ENCODE measurements at places on chromosomes 2 and 18.
A peak's percentile ranks its signal among the peaks of the same experiment; 100 is the strongest.

DNA sequence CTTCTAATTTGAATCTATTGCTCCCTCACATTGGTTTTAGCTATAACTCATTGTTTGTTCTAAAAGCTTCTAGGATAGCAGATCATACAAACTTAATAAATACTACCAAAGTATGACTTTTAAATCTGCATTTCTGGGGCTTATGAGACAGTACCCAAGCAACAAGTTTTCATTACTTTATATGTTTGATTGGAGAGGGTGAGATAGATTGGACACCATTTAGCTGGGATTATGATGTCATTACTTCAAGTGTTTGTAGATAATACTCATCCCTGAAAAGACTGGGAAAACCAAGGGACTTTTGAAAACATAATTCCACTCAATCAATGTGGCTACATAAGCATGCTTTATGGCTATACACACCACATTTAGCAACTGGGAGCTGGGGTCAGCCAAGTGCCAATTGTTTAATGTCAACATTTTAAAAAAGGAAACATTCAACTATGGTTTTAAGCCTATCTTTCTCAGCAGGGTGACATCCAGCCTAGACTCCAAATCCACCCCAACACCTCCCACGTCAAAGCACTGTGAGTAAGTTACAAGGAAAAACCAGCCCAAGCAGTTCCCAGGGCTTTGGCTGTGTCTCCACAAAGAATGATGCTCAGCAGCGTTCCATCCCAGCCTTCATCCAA is 119.9 kb downstream of the ETAA1 start:
- no peak for DNase-seq

DNA sequence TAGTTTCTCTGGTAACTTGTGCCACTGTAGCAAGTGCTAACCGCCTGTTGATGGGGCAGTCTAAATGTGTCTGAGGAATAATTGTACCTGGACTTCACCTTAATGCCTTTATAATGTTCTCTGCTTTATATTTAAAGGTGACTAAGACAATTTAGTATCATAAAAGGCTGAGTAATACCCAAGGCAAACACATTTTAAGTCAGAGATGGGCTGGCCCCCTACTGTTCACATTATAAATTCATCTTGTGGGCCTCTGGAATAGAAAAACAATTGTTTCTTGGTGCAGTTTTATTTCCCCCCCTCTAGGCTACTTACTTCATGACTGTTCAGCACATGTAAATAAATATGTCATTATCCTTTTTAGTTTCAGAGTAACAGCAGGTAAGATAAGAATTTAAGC is 559.3 kb upstream of the PIK3C3 start:
- no peak for DNase-seq

DNA sequence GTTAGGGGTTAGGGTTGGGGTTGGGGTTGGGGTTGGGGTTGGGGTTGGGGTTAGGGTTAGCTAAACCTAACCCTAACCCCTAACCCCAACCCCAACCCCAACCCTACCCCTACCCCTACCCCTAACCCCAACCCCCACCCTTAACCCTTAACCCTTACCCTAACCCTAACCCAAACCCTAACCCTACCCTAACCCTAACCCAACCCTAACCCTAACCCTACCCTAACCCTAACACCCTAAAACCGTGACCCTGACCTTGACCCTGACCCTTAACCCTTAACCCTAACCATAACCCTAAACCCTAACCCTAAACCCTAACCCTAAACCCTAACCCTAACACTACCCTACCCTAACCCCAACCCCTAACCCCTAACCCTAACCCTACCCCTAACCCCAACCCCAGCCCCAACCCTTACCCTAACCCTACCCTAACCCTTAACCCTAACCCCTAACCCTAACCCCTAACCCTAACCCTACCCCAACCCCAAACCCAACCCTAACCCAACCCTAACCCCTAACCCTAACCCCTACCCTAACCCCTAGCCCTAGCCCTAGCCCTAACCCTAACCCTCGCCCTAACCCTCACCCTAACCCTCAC is 24.1 kb upstream of the RABL2A start:
- no peak for DNase-seq

GRCh38 chr18:2471523-2471922 is 99.8 kb downstream of the METTL4 start:
- DNase-seq = peak; percentile 19

- no peak for DNase-seq
Measured at GRCh38 chr2:208118918-208119317, 5.4 kb downstream of the CRYGD start.

- DNase-seq = no peak
Measured at GRCh38 chr2:84026818-84027217, 432.3 kb downstream of the SUCLG1 start.

DNA sequence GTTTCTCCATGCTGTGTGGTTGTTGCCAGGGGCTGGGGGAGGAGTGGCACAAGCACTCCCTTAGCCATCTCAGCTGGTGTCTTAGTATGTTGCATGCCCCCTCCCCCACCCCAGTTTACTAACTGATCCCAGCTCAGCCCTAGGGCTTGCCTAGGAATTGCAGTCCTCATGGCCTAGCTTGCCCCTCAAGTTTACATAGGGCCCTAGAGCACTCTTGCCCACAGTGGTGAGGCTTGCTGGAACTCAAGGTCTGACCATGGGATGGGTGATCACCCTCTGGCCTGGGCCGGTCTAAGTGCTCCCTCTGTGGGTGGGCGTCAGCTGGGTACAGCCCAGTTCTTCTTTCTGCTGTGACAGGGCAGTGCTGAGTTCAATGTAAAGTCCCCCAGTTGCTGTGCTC is 156.1 kb upstream of the PIEZO2 start:
- DNase-seq = no peak

DNA sequence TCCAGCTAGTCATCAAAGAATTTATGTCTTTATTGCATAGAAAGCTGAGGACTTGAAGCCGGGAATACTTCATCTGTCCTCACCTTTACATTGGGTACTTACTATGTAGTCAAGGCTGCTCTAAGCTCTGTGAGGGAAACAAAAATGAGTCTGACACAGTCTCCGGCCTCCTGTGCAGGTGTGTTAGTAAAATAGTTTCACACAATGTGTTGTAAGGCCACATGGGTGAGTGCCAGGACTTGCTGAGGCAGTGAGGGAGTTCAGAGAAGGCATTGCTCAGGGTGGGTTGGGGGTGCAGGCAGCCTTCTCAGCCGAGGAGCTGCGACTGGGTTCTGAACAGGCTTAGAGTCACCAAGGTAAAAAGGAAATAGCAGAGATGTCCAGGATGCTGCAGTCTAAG is 54.5 kb upstream of the SMAD2 start:
- DNase-seq = no peak

DNA sequence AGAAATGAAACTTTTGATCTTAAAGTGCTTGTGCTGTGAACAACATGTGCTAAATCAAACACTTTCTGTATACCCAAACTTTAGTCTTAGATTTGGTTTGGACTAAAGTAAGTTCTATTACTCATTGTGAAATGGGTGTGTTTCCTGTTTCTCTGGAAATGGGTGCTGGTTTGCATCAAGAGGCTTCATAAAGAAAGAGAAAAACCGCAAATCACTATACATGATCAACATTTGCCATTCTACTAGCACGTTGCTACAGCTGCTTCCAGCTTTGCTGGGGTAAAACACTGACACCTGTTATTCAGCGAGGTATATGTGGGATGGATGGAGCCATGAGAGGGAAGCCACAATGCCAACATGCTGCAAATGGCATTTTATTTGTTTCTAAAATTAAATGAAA is 547.0 kb upstream of the ACVR2A start:
- no peak for DNase-seq

DNA sequence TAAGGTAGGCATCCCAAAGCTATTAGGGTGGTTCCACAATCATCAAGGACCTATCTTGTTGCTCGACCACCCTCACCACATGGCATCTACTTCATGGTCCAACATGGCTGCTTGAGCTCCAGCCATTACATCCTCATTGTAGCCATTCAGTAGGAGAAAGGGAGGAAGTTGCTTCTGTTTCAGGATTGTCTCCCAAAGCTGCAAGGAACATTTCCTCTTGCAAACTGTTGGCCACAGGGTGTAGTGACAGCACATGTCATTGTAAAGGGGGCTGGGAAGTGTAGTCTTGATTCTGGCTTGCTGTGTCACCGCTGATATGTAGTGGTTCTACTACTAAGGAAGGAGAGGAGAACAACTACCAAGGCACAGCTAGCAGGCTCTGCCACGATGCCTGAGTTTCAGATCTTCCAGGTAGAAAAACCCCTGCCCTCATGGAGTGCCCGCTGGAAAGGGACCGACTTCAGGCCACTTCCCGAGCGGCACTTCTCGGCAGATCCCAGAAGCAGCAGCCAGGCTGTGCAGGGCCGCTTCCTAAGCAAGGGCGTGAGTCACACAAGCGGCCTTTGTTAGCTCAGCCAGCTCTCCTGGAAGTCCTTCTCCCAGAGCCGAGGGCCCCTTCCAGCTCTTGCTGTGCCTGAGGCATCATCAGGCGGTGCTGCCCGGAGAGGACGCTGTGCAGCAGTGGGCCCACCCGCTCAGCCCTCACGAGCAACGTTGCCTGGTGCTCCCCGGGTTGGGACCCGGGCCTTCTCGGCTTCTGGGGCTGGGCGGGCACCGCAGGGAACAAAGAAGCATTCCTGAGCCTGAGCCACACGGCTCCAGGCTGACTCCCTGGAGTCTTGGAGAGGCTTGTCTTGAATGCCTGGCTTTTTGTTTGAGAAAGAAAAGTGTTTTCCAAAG is 58.2 kb downstream of the HS6ST1 start:
- no peak for DNase-seq

DNA sequence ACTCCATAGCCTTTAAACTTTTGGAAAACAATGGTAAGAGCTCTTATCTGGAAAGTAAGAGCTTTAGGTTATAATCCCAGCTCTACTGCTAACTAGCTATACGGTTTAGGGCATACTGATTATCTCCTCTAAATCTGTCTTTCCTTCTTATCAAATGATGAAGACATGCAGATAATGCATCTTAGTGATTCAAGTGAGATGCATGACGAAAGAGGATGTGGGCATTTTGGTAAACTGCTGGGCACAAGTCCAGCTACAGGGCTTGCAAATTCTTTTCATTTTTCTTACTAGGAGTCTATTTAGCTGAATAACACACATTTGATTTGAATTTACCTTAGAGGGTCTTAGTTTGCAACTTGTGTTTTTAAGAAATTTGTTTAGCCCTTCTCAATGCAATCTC is 1604.8 kb upstream of the ZEB2 start:
- DNase-seq = peak; percentile 5

DNA sequence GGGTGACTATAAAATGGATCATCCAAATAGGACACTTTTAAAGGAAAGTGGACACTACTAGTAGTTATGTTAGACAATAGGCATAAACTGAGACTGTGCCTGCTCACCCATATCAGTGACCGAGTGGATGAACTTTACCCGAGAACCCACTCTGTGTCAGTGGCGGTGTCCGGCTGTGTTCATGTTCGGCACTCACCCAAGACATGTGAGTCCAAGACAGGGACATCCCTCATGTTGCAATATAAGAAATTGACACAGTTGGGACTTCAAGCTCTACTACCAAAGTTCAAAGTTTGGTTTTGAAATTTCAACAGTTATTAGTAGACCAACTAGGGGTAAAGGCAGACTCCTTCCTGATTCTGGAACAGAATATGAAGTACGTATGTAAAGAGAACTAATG is 326.3 kb upstream of the TNP1 start:
- DNase-seq = no peak

- no peak for DNase-seq
Measured at GRCh38 chr2:229666811-229667210, 47.5 kb downstream of the DNER start.

DNA sequence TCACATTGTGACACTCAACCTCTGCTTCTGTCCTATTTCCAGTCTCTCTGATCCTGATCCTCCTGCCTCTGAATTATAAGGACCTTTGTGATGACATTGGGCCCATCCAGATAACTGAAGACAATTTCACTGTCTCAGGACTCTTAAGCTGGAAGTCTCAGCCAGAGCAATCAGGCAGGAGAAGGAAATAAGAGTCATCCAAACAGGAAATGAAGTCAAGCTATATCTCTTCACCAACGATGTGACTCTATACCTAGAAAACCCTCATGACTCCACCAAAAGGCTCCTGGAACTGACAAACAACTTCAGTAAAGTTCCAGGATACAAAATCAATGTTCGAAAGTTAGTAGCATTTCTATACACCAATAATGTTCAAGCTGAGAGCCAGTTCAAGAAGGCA is 29.3 kb upstream of the TWIST2 start:
- DNase-seq = no peak
